ENCODE measurements at places on chromosomes 13 and 19.

DNA sequence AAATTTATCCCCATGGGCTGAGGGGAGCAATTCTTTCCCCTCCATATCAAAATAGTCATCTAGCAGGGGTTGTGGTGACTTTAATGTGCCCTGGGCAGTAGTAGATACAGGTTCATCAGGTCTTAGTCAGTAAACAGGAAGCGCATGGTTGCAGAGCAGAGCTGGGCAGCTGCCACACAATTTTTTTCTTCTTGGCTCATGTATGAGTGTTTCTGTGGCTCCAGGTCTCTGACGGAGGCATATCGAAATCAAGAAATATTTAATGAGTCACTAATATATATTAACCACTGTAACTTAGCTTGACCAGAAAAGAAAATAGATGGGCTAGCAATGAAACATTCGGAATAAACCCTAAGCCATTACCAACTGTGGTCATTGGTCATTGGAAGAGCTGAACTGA lies 68.4 kb upstream of the UBL3 start:
- no peak for DNase-seq

DNA sequence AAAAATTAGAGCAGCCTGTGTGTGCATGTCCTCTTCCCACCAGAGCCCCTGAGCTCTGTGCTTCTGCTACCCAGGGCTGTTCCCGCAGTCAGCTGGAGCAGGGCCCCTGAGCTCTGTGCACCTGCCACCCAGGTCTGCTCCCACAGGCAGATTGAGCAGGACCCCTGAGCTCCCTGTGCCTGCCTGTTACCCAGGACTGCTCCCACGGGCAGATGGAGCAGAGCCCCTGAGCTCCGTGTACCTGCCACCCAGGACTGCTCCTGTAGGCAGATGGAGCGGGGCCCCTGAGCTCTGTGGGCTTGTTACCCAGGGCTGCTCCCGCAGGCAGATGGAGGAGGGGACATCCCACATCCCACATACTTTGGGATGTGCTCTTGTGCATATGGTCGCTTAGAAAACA lies 186.8 kb upstream of the SOX1 start:
- no peak for DNase-seq

DNA sequence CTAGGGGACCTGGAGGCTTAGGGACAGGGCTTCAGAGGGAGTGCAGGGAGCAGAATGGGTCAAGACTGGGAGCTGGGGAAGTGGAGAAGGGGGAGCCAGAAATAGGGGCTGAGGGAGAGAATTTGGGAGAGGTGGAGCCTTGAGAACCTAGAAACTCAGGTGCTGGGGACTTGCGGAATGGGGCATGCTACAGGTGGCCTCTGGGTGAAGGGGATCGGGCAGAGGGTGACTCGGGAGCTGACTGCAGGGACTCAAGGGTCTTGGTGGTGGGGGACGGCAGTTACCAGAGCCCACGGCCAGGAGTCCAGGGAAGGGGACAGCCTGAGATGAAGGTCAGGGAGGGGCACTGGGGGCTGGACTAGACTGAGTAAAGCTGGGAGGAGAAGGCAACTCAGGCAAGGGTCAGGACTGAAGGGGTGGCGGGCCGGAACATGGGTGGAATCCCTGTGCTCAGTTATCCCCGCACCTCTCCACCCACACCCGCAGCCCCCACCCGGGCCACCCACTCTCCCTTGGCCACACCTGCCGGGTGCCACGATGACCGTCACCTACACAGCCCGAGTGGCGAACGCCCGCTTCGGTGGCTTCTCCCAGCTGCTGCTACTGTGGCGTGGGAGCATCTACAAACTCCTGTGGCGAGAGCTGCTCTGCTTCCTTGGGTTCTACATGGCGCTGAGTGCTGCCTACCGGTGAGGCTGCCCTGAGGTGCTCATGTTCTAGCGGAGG lies 628 bp downstream of the BEST2 start:
- DNase-seq, result no peak

DNA sequence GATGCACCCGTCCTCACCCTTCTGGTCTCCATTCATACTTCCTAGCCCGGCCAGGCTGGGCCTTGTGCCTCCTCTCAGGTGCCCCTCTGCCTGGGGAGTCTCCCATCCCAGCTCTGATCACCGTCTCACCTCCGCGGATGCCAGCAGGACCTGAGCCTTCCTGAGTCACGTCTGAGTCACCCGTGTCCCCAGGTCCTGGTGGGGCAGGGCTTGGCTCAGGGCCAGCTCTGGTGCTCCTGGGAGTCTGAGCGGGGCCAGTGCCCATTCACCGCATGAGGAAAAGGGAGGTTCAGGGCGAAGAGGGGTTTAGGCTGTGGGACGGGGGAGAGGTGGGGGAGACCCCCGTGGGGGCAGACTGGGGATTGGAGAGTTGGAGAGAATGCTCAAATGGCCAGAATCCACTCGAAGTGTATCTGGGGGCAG lies 593 bp downstream of the ATP8B3 start:
- DNase-seq, result no peak

DNA sequence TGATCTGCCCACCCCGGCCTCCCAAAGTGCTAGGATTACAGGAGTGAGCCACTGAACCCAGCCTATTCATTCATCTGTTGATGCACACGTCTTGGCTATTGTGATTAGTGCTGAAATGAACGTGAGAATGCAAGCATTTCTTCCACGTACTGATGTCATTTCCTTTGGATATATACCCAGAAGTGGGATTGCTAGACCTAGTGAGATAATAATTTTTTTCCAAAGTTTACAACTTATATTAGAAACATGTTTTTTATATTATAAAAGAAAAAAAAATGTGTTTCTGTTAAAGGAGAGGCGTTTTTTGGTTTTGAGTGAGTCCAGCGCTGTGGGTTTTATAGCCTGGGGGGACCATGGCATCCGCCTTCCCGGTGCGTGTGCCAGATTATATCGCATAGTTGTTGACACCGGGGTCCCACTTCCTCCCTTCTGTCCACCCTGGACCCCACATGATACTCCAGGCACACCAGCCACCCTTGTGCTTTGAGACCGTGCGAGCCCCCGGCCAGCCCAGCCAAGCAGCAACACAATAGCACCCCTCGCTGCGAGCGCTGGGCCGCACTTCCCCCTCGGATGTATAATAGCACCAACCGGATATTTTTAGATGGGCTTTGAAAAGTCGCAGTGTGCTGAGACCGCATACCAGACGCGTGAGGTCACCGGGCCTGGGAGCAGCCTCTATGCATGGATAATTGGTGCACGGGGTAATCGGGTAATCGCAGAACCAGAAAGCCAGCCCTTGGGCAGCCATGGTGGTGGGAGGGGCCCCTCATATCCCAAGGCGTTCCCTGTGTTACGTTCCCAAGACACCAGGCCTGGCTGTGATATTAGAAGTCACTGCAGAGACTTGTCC lies 59.6 kb downstream of the MYO9B start:
- peak; percentile 98 for DNase-seq

DNA sequence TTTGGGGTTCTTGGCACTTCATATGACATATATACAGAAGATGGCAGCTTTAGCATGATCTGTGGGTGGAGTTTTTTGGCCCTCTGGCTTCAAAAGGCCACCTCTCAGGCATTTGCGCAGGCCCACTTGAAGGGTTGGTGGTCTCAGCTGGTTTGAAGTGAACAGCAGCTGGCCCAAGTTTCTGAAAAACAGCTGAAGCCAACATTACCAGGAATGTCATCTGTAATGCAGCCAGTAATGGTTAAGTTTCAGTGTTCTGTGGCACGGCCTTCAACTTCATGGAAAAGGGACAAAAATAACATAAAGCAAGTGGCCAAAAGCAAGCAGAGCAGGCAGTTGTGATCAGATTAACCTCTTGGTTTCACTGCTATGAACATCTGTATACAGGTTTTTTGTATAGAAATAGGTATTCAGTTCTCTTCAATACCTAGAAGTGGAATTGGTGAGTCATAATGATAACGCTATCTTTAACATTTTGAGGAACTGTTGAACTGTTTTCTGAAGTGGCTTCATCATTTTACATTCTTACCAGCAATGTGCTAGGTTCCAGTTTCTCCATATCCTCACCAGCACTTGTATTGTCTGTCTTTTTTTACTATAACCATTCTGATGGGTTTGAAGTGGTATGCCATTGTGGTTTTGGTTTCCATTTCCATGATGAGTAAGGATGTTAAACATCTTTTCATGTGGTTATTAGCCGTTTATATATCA lies 245.4 kb downstream of the SHISA2 start:
- peak; percentile 90 for DNase-seq

GRCh38 chr13:27455331-27455855 lies 5.0 kb upstream of the MTIF3 start:
- DNase-seq, result no peak

- DNase-seq, result no peak
Measured at GRCh38 chr19:294341-294945, 3.2 kb upstream of the PLPP2 start.

Measured in tongue (tissue), 3 donors.